ENCODE measurements at places on chromosomes 4 and X.

DNA sequence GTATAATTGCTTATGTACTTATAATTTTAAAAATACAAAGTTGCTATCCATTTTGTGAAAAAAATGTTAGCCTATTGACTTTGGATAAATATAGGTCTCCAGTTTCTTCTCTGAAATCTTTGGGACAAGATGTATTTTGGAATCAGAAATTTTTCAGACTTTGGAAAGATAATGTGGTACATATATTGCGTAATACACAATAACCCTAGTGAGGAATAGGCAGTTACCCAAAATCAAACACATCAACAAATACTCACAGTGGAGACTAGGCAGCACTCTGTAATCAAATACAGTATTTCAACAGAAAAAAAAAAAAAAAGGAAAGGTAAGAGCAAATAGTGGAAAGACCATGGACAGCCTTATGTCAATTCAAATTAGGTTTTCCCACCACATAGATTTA, 796.8 kb downstream of the ADGRL3 start:
- no peak for DNase-seq

GRCh38 chr4:176137631-176138030, 57.8 kb downstream of the SPATA4 start:
- no peak for DNase-seq

DNA sequence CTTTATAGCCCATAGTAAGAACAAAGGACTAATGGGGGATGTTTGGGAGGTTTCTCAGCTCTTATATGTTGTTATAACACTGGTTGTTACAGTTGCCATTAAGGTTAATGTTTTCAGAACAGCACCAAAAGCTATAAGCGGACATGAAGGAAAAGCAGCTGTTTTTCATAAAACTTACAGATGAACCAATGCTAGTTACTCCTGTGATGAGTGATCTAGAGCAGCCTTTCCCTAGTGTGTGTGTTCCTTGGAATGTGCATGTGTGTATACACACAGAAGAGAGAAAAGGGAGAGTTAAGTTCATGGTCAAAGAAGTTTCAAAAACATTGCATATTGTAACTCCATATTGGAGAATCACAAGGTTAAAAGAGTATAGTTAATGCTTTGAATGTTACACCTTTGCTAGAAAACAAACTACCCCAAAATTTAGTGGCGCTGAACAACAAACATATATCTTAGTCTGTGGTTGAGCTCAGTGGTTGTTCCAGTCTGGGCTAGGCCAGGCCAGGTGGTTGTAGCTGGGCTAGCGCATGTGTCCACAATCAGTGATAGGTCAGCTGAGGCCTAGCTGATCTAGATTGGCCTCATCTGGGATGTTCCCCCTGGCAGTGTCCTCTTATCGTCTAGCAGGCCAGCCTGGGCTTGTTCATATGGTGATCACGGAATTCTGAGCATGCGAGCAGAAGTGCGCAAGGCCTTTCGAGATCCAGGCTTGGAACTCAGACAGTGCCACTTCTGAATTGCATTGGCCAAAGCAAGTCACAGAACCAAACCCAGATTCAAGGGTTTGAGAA, 151.0 kb downstream of the NHS start:
- DNase-seq: no peak

GRCh38 chr4:124426279-124426678, 286.3 kb downstream of the ANKRD50 start:
- DNase-seq: no peak

GRCh38 chr4:163343604-163344146, at the start of gene NPY5R:
Gene NPY5R, plus strand, starts transcription at chr4:163343892. Its CDS starts 6,382 bp downstream, at chr4:163350274.
- no peak for DNase-seq

DNA sequence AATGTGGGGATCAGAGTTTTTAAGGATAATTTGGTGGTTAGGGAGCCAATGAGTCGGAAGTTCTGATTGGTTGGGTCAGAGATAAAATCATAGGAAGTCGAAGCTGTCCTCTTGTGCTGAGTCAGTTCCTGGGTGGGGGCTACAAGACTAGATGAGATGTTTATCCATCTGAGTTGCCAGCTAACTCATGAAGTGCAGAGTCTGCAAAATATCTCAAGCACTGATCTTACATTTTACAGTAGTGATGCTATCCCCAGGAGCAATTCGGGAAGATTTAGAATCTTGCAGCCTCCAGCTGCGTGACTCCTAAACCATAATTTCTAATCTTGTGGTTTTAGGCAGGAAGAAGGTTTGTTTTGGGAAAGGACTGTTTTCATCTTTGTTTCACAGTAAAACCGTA, 565.8 kb upstream of the SPANXN1 start:
- DNase-seq: no peak

All from effector memory CD4-positive, alpha-beta T cell (primary cell).